NCI-H2081 treated with DMSO at 0.1 percent for 48 hours (cell line): ENCODE measurements at places on chromosomes 6 and 20.

- no peak for DNase-seq
Measured at GRCh38 chr20:17622851-17623508, 53.1 kb downstream of the DSTN start.

DNA sequence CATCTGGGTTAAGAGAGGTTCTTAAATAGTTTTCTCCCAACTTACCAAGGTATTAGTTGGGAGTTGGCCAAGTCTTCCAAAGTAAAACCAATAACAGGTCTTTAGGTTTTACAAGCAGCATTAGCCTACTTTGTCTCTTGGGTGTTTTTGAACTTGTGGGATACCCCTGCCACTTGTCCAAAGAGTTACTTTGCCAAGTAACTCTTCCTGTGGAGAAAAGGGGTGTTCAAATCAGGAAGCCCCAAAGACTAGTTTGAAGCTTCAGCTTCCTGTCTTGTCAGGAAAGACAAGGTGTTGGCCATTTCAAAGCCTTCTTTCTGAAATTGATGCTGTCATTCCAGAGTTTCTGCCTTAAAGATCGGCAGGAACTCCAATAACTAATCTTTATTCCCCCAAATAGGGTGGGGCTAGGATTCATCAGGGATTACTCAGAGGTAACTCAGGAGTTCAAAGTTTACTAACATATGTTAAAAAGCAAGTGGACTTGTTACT, 822 bp downstream of the RAB22A start:
- DNase-seq: no peak

- DNase-seq: no peak
Measured at GRCh38 chr20:22216984-22217383, 367.4 kb downstream of the FOXA2 start.

DNA sequence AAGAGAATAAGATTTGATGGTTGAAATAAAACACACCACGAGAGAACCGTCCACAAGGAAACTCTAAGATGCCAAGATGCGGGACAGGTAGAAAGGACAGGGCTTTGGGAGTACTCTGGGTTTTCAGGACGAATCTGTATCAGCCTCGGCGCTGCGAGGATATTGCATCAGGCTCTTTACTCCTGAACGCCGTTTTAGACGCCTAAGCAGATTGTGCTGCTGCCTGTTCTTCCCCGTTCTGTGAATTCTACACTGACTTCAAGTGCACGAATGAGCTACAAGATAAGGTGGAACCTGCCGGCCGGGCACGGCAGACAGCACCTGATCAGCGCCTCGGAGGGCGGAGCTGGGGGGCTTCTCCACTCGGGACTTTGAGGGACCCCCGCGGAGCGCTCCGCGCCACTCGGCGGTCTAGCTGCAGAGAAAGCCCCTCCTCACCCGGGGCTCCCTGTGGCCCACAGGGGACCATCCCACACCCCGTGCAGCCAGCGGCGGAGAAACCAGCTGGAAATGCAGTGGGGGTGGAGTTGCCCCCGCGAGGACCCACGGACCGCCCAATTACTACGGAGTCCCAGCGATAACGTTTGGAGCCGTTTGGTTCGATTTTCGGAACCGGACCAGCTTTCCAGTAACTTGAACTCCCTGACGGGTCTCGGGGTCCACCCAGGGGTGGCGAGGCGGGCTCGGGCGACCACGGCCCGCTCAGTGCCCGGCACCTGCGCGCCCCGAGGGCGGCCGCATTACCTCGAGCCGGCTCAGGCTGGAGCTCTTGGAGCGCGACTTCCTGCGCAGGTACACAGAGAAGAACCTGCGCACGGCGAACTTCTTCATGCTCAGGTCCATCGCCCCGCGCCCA, 646 bp downstream of the RPS6KA2 start:
- DNase-seq: no peak

DNA sequence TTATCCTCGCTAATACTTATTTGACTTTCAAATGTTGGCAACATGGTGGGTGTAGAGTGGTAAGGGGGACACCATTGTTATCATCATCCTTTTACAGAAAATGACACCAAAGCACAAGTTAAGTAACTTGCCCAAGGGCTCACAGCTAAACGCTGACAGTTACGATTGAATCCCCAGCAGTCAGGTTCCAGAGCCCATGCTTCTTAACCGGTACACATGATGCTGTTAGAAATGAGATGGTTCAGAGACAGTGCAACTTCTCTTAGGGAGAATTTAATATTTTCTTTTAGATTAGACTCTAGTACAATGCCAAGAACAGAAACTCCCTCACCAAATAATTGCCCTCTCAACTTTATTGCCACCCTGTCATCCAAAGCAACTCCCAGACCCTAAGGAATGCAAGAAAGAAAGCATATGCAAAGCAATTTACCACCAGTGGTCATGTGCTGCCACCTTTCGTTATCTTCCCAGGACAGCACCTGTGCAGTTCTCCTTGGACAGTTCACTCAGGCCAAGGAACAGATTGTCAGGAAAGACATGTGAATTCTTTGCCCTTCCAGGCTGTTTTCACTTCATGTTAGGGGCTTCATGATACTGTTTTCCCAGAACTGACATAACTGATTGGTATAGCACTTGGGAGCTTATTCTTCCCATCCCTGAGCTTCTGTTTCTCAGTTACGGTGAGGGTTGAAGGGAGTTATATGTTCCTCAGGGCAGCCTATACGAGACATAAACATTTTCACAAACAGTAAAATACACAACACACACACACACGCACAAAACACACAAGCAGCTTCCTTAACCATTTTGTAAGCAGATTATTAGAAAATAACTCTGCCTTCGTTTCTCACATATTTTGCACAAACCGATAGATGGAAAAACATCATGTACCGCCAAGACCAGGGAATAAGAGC, 5.1 kb downstream of the HLA-DMA start:
- no peak for DNase-seq

GRCh38 chr6:101516578-101516977, 123.1 kb downstream of the GRIK2 start:
- DNase-seq: peak; percentile 44

DNA sequence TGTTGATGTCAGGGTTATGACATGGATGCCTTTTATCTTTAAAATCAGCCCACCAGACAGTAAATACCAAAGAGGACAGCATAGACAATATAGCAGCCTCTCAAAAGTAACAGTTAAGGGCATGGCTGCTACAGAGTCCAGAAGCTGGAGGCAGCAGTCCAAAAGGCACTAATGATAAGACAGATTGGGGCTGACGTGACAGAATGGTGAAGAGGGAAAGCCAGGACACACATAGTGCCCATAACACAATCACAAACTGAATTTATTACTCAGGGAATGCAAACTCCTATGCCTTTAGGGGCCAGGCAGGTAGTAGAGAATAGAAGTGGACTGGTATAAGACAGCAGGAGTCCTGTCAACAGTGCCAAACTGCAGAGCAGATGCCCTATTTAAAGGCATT, 40.7 kb downstream of the TP53INP2 start:
- no peak for DNase-seq

GRCh38 chr6:93300661-93301060, 118.7 kb downstream of the EPHA7 start:
- DNase-seq: peak; percentile 45

DNA sequence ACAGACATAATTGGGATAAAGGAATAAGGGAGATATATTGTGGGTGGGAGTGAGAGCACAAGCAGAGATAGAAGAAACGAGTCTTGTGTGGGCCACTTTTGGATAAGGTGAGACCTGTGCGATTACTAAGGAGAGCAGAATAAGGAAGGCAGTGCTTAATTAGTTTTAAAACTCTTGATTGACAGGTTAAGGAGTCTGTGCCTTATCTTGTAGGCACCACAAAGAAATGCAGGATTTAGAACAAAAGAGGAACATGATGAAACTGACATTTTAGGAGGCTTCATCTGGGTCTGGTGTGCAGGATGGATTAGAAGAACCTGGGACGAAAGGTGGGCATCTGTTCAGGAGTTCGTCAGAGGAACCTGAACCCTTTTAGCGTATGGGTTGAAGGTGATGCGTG, 70.2 kb upstream of the KIF25 start:
- DNase-seq: no peak

- no peak for DNase-seq
Measured at GRCh38 chr6:31473780-31474761, 23.9 kb upstream of the MICB start.

- DNase-seq: no peak
Measured at GRCh38 chr6:96249755-96250154, 234.0 kb downstream of the FUT9 start.

- no peak for DNase-seq
Measured at GRCh38 chr20:49987868-49988690, 5.3 kb downstream of the SNAI1 start.

DNA sequence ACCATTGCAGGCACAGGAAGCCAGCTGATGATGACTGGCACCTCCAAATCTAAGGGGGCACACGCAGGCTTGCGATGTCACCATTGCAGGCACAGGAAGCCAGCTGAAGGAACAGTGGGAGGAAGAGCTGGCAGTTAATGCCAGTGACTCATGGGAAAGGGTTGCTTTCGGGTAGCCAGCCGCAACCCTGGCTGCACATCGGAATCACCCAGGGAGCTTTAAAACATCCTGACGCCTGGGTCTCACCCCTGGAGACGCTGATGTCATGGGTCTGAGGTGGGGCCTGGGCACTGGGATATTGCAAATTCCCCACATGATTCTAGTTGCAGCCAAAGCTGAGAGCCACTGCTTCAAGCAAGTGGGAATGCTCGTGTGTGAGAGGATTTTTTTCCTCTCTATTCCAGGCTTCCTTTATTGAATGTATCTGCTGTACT, 16.1 kb upstream of the CCN6 start:
- no peak for DNase-seq

DNA sequence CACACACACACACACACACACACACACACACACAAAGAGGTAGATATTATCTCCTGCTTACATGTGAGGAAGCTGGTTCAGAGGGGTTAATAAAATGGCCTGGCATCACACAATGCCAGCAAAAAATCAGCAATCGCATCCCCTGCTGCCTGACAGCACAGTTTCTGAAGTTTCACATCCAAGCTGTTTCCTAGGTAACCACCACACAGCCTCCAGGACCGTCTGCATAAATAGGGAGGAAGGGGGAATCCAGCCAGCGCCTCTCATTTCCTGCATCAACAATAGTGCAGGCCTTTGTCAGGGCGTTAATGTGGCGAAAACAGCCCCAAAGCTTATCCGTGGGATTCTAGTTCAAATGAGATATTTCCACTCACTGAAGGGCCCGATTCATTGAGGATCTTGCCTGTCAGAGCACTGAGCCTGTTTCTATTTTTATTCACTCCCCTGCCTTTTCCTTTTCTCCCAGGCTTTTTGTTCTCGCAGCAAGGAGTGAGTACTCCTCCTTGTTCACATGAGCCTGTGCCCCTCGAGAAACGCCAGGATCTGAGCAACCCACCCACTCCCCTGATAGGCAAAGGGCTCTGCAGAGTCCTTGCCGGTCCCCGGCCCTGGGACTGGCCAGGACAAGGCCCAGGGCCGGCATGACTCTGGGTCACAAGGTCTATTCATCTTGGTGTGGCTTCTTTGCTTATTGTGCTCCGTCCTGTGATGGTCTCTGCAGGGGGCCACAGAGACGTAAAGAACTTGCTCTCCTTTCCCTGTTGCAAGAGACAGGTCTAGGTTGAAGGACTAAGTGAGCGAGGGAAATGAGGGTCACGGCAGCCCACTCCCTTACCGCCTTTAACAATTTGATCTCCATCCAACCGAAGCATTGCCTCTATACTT, 32.7 kb downstream of the TUBB2B start:
- DNase-seq: no peak

DNA sequence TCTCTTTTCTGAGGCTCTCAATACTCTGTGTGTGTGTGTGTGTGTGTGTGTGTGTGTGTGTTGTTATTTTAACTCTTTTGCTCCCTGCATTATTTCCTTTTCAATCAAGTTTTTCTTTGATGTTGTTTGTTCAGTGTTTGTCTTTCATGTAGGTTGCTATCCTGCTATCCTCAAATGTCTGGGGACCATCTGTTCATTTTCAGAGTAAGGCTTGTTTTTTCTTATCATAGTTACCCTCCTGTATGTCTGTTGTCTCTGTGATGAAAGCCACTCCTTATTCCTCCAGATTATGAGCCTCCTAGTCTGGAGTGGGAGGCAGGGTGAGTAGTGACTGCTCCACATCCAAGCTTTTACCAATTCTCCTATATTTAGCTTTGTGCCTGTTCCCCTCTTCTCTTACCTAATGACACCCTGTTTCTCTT, 9.2 kb downstream of the ENPP3 start:
- no peak for DNase-seq

- no peak for DNase-seq
Measured at GRCh38 chr20:33229843-33230242, 6.0 kb upstream of the BPIFA1 start.

- no peak for DNase-seq
Measured at GRCh38 chr20:62952373-62952967, at the start of gene SLC17A9. Gene SLC17A9, plus strand, starts transcription at chr20:62952709. Its CDS starts 122 bp downstream, at chr20:62952831.

- DNase-seq: no peak
Measured at GRCh38 chr20:21981179-21981578, 275.7 kb downstream of the PAX1 start.

GRCh38 chr6:134727081-134727480, 222.8 kb downstream of the ALDH8A1 start:
- DNase-seq: no peak

GRCh38 chr20:7667194-7667593, 273.1 kb downstream of the HAO1 start:
- DNase-seq: no peak

DNA sequence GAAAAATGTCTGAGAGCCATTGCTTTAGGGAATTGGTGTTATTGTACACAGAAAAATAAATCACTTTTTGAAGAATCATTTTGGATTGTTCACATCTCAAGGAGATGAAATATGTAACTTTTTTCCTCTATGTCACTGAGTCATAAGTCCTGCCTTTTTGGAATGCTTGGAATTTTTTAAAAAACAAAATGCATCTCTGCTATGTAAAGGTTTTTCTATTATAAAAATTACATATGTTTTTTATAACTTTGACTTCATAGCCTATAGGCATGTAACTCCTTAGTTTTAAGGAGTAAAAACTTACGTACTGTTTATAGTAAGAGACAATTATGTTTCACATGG, 8.7 kb downstream of the RNF144B start:
- DNase-seq: no peak

- no peak for DNase-seq
Measured at GRCh38 chr6:13528777-13529343, 41.5 kb upstream of the GFOD1 start.

DNA sequence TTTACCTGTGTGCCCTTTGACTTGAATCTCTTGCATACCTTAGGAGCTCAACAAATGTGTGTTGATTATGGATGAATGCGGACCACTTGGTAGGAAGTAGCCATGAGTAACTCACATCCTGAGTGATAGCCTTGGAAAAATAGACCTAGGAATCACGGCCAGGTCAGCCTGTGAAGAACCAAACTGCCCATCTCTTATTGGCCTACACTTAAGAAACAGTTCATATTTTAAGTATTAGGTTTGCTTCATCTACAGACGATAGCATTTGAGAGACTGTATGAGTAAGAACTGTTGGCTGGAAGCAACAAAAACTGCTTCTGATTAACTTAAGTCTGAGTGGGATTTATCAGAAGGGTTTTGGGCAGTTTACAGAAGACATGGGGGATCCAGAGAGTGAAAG, 320.1 kb upstream of the PRND start:
- DNase-seq: no peak

- DNase-seq: no peak
Measured at GRCh38 chr6:1514078-1514477, 95.6 kb upstream of the FOXC1 start.

GRCh38 chr6:40733770-40734396, 146.7 kb upstream of the LRFN2 start:
- DNase-seq: no peak
